ENCODE measurements at places on chromosomes 16 and 17.
A peak's percentile ranks its signal among the peaks of the same experiment; 100 is the strongest.

DNA sequence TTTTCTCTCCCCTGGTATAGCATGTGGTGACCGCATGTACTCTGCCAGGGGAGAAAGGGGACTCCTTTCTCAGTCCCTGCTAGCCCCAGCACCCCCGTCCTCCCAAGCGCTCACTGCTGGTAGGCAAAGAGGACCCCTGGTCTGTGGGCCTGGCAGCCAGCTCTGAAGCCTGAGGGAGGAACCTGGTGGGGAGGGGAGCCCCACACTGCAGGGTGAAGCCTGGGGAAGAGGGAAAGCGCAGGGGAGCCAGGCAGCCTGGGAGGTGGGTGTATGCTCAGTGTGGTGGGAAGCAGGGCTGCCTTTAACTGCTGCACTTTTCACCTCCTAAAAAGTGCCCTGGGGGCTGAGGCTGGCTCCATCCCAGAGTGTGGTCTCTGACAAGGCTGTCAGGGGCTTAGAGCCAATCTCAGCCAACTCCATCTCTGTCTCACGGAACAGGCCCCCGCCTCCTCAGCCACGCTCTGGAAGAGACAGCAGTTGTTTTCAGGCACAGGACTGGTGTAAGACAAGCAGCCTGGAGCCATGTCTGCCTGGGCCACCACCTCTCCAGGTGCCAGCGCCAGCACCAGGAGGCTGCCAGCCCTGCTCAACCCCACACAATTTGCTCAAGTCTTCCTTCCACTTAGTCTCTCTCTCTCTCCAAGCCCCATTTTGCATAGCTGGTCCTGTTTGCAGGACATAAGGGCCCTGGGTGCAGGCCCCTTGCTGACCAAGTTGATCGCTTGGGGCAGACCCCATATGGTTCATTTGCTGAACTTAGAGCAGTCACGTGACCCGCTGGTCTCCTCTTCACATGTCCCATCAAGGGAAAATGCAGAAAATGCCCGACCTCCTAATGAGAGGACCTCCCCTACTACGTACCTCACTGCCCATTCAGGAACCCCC, 14.7 kb upstream of the TBX2 start:
- no peak overlapping the region for H3K27ac ChIP-seq
- no peaks in the 10 kb centered on the region for H3K36me3 ChIP-seq
- no peak for DNase-seq
- no peaks in the 10 kb centered on the region for H3K4me1 ChIP-seq
- H3K4me3 ChIP-seq, result no peak overlapping the region

DNA sequence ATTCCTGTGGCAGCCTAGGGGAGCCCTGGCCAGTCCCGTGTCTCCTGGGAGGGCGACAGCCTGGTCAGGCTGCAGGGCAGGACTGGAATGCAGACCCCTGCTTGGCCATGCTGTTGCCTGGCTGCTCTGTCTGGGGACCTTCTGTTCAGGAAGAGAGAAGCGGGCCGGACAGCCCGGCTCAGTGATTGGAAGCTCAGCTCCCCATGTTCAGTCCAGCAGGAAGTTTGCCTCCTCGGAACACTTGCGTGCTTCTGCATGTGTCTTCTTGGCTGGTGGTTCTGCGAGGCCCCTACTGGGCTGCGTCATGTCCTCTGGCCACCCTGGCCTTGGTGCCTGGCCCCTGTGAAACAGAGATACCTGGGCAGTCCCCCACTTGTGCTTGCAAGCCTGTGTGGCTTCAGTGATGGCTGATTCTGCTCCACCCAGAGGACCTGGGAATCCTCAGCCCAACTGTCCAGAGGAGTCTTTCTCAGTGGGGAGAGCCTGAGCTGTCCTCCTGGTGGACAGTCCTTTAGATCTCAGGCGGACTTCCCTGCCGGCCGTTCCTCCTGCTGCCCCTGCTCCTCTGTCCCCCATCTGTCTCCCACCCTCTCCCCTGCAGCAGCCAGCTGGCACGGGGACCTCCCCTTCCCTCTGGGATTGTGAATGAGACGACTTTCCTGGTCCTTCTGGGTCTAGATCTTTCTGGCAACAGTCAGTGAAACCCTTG, 279.5 kb downstream of the SEC14L1 start:
- H3K27ac ChIP-seq, result peak overlapping the region; percentile 90
- H3K27me3 ChIP-seq, result no peaks in the 10 kb centered on the region
- H3K4me3 ChIP-seq, result no peak overlapping the region
- H3K4me1 ChIP-seq, result peaks cover 70% of the 10 kb centered on the region
- no peak for DNase-seq
- peaks cover 23% of the 10 kb centered on the region for H3K36me3 ChIP-seq

- H3K4me1 ChIP-seq, result no peaks in the 10 kb centered on the region
- no peak for DNase-seq
- no peaks in the 10 kb centered on the region for H3K27me3 ChIP-seq
- no peaks in the 10 kb centered on the region for H3K36me3 ChIP-seq
- no peak overlapping the region for H3K27ac ChIP-seq
Observed at GRCh38 chr16:19238406-19238805, 47.1 kb upstream of the CLEC19A start.

DNA sequence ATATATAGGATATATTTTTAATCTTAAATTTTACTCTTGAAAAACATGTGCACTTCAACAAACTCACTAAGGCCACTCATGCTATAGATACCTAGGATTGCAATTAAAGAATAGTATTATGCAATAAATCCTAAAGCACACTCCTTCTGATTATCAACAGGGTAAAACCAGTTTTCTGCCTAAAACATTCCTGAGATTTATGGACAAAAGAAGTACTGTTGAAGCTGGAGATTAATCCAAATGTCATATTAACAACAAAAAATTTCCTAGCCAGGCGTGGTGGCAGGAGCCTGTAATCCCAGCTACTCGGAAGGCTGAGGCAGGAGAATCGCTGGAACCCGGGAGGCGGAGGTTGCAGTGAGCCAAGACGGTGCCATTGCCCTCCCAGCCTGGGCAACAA, 21.4 kb downstream of the CHCT1 start:
- H3K27me3 ChIP-seq, result no peaks in the 10 kb centered on the region
- no peak overlapping the region for H3K27ac ChIP-seq
- peaks cover 4% of the 10 kb centered on the region for H3K36me3 ChIP-seq
- peaks cover 5% of the 10 kb centered on the region for H3K4me1 ChIP-seq
- no peak for DNase-seq

DNA sequence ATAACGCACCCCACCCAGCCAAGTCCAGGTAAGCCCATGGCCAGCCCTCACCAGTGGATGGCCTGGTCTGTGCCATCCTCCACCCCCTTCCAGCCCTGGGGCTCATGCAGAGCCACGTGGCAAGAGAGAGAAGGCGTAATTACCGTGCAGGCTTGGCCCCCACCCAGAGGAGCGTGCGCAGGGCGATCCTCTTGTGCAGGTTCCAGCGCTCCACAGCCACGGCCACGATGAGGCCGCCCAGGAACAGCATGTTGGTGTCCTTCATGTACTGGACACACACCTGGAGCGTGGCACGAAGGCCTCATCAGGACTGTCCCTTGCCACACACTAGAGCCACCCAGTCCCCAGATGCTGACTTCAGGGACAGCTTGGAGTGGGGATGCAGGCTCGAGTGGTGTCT, 6.7 kb downstream of the SLC13A5 start:
- no peak overlapping the region for H3K27ac ChIP-seq
- peaks cover 7% of the 10 kb centered on the region for H3K4me1 ChIP-seq
- no peaks in the 10 kb centered on the region for H3K36me3 ChIP-seq
- no peak for DNase-seq
- H3K27me3 ChIP-seq, result peaks cover 15% of the 10 kb centered on the region
- H3K4me3 ChIP-seq, result no peak overlapping the region

DNA sequence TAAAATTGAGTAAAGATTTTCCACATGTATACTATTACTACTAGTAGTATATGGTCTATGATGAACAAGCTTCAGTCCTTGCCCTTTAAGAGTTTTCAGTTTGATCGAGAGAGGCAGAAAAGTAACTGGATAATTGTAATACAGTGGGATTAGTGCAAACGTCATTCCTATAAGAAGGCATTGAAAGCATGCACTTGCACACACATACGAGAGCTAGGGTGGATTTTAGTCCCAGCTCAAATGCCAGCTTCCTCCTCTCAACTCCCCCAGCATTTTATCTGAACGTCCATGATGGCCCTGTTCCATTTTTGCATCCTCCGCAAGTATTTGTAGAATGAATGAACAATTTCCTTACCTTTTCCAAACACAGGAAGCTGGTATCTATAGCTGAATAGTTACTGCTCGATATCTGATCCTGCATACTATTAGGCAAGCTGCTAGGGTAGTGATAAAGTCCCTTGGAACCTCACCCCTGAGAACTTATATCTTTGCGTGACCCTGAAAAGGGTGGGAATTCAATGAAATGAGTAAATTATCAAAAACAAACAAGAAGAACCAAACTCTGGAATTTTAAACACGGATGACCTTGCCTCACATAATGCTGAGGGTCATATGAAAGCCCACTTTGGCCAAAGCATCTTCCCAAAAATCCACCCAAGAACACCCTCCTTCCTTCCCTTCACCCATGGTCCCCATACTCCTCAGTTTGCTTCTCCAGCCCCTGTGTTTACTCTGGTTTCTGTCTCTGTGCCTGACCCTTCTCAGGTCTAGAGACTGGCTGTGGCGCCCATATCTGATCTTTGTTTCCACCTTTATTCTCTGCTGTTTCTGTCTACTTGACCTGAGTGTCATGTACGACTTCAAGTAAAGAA, 60.5 kb downstream of the TMEM100 start:
- no peak overlapping the region for H3K4me3 ChIP-seq
- no peaks in the 10 kb centered on the region for H3K27me3 ChIP-seq
- H3K4me1 ChIP-seq, result no peaks in the 10 kb centered on the region
- no peaks in the 10 kb centered on the region for H3K36me3 ChIP-seq
- no peak overlapping the region for H3K27ac ChIP-seq

- peaks cover 12% of the 10 kb centered on the region for H3K4me1 ChIP-seq
- no peak for DNase-seq
- no peak overlapping the region for H3K4me3 ChIP-seq
- no peaks in the 10 kb centered on the region for H3K27me3 ChIP-seq
- H3K27ac ChIP-seq, result no peak overlapping the region
Observed at GRCh38 chr16:112153-112840, 26.2 kb downstream of the NPRL3 start.

GRCh38 chr16:17938546-17938945, 398.0 kb downstream of the NPIPA8 start:
- no peak overlapping the region for H3K27ac ChIP-seq
- H3K27me3 ChIP-seq, result no peaks in the 10 kb centered on the region
- no peak for DNase-seq
- no peaks in the 10 kb centered on the region for H3K4me1 ChIP-seq

- H3K27me3 ChIP-seq, result peaks cover 17% of the 10 kb centered on the region
- no peak for DNase-seq
- H3K4me1 ChIP-seq, result no peaks in the 10 kb centered on the region
- H3K36me3 ChIP-seq, result no peaks in the 10 kb centered on the region
- H3K4me3 ChIP-seq, result no peak overlapping the region
Observed at GRCh38 chr16:84348386-84348888, 19.9 kb upstream of the ATP2C2 start.

DNA sequence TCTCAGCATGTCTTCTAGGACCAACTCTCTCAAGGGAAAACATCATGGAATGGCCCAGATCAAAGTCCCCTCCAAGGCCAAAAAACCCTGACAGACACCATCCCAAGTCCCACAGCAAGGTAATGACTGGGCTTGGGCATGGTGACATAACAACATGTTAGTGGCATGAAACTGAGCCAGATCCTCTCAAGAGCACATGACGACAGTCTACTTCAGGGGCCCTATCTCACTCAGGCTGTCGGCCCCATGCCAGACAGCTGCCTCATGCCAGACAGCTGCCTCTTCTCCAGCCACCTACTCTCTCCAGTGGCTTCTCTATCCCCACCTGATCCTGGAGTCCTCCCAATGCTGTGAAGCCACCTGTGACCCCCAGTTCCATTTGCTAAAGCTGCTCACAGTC, 18.4 kb downstream of the HSD11B2 start:
- no peaks in the 10 kb centered on the region for H3K4me1 ChIP-seq
- no peak overlapping the region for H3K27ac ChIP-seq
- no peak overlapping the region for H3K4me3 ChIP-seq
